ENCODE measurements at places on chromosomes 6 and 20.

DNA sequence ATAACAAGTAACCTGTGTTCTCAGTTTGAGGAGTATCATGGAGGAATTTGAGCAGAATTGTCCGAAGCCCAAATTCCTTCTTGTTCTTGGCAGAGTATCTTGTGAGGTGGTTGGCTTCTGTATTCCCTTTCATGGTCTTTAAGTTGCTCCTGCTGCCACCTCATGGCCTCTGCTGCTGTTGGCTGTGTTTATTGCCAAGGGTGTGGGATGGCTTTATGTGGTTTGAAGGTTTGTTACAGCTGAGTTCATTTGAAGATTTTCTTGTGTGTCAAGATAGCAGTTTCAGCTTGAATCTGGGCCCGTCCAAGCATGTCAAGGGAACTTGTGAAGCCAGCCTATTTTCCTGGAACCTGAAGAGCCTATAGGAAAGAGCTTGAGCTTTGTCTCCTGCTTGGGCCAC, 20.2 kb upstream of the TTK start:
- no peak for DNase-seq

DNA sequence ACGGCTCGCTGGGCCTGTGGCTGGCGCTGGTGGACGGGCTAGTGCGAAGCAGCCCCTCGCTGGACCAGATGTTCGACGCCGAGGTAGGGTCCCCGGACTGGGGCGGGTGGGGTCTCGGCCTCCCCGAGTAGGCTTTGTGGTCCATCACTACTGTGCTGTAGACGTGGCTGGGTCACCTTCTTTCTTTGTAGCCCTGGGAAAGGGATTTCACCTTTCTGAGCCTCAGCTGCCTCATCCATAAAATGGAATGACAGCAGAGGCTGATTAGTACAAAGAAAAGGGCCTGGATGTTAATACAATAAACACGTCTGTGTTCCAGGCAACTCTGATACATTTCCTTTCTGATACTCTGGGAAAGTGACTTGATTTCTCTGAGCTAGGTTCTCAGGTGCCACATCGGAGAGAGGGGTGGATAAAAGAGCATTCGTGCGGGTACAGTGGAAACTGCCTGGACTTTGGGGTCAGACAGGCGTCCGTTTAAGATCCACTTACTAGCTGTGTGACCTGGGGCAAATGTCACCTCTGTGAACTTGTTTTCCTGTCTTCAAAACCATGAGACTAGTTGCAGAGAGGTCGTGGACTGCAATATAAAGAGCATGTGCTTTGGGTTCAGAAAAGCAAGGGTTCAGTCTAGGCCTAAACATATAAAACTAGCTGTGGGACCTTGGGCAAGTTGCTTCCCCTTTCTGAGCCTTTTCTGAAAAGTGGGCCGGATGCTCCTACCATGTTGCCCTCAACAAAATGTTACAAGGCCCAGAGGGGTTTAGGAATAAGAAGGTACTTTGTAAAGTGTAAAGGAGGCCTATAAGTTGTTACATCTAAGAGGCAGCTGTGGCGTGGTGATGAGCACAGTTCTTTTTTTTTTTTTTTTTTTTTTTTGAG, 896 bp downstream of the SYS1 start:
- no peak for DNase-seq

DNA sequence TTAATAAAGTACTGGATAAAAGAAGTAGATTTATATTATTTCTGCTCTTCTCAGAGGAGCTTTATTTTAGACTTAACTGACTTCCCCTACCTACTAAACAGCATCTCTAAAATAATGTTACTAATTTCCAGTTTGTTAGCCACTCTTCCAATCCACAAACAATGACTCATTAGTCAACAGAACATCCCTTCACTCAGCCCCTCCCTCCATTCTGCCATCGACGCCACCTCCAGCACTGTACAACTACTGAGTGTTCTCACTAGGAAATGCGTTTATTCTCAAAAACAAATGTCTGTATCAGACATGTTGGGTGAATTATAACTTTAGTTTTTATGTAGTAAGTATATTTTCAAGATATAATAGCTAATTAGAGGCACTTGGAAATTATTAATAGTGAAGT, 427.0 kb downstream of the EYS start:
- DNase-seq: no peak

DNA sequence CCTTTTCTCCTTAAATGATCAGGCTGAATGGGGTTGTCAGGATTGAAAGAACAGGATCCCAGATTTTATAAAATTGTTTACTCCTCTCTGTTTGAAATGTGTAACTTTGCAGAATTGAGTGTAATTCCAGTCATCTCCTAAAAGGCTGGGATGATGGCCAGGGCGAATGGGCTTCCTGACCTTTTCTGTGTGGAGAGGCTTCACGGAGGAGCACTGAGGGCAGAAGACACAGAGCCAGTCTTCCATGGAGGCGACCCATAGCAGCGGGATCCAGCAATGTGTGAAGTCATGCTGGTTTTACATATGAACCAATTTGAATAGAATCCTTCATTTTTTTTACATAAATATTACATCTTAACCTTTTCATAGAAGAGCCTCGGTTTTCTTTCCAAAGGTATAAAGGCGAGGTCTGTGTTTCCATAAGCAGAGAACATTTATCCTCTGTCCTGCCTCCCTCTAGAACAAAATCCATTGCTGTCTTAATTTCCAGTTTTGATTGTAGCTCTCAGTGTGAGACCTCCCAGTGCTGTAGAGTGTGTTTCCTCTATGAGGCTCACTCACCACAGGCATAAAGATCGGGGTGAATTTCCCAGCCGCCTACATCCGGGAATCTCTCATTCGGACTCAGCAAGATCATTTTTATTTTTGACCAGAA, 369.7 kb upstream of the FLRT3 start:
- DNase-seq: no peak

- DNase-seq: no peak
Observed at GRCh38 chr20:35225319-35226125, 968 bp upstream of the MMP24 start.

GRCh38 chr6:106608080-106608668, 21.1 kb downstream of the RTN4IP1 start:
- no peak for DNase-seq

DNA sequence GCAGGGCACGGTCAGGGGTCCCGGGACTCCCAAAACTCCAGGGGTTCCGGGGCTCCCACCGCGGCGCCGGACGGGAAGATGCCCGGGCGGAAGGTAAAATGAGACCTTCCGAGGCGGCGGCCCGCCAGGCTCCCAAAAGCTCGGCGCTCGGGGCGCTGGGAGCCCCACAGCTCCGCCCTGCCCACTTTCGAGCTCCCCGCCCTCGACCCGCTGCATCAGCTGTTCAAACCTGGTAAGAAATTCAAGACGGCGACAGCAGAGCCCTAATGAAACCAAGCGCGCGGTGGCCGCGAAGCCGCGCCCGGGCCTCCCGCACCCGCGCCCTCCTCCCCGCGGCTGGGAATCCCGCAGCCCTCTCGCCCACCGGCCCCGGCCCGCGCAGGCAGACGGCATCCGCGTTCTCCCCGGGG, 369 bp downstream of the SLC4A11 start:
- no peak for DNase-seq

GRCh38 chr6:48916607-48917006, 546.4 kb downstream of the MMUT start:
- DNase-seq: no peak

- DNase-seq: no peak
Observed at GRCh38 chr20:32764005-32764960, 2.1 kb downstream of the DNMT3B start.

DNA sequence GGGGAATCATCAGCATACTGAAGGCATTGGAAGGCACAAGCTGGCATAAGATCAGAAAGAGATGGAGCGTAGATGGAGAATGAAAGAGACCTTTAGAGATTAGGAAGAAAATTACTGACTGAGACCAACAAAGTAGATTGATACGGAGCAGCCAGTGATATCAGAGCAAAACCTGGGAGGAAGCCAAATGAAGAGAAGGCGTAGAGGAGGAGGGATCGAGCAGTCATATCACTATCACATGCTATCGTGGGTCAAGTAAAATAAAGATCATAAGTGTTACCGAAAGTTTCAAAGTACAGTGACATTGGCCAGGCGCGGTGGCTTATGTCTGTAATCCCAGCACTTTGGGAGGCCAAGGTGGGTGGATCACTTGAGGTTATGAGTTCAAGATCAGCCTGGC, 53.6 kb upstream of the FANCE start:
- no peak for DNase-seq

DNA sequence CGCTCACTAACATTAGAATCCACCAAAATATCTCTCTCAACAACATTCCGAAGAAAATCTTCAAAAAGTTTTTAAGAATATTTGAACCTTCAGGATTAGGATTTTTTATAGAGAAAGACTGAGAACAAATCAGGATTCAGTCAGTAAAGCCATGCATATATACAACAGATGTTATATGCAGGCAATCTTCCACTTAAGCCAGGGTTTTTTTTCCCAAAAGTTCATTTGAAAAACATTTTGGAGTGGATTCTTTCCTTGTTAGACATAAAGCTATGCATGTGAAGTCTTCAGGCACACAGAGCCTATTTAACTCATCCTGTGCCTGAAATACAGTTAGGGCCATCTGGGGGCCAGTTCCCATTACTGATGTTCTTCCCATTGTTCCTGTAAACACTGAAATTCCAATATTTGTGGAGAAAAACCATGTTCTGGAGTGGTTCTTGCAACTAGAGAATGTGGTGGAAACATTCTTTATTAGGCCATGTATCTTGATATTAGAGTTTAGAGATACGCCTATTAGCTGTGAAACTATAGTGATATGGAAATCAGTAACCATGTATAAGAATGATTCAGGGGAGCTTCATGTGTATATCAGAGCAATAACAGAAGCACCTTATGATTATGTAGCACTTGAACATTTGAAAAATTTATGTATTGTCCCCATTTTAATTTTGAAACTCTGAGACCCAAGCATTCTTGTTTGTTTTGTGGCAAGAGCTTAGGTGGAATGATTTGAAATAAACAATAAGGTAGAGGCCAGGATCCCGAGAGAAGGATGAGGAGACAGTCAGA, 61.7 kb downstream of the PLEKHG1 start:
- no peak for DNase-seq

DNA sequence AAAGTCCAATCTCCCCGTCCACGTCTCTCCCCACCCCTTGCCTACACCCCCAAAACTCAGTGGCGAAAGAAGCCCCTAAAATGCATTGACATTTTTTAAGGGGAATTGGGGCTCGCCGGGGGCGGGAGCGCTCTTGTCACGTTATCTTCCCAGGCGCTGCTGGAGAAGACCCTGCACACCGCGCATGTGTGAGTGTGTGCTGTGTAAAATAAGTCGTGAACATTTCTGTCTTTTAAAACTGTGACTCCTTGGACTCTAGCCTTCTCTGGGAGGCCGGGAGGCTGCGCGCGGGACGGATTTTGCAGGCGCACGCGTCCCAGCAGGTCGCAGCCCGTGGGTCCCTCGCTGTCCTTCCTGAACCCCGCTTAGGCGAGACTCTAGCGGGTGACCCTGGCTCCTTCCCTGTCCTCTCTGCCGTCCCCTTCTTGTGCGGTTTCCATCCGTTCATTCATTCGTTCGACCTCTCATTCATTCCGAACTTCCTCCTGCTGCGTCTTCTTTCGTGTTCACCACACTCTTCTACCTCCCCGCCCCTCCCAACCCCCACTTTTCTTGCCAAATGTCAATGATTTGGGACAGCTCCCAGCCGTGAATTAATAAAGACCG, 2.2 kb downstream of the NRN1 start:
- DNase-seq: no peak

DNA sequence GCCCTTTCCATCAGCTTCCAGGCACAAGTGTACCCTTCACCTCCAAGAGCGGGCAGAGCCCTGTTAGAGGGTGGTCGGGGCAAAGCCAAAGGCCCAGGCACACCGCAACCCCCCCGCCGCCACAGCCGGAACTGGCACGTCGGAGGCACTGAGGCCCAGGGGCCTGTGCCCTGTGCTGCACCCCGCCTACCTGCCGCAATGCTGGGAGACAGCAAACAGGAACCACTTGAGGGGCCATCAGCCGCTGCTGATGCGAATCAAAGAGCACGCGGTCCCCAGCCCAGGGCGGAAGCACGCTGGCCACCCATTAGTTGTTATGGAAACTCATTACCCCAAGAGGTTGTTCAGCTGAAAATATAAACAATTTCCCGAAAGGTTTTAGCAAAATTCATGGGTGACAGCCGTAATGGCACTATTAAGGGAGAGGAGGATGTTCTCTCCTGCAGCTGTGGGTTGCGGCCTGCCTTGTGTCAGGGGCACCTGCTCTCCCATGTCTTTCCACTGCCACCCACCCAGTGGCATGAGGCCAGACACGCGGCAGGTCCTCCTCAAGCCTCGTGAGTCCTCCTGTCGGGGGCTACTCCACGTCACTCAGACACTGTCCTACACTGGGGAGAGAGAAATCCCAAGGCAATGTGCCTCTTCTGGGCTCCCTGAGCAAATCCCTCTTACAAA, 65.3 kb downstream of the EDN3 start:
- DNase-seq: no peak

- no peak for DNase-seq
Observed at GRCh38 chr20:12074111-12074655, 156.5 kb downstream of the BTBD3 start.

- DNase-seq: no peak
Observed at GRCh38 chr6:166612471-166612881, 14.6 kb downstream of the RPS6KA2 start.

- DNase-seq: no peak
Observed at GRCh38 chr6:10736731-10737130, 10.9 kb upstream of the TMEM14B start.

- no peak for DNase-seq
Observed at GRCh38 chr20:63696306-63696627, 185 bp upstream of the TNFRSF6B start.

GRCh38 chr6:154805288-154805911, 72.2 kb downstream of the SCAF8 start:
- no peak for DNase-seq

- DNase-seq: no peak
Observed at GRCh38 chr20:23582293-23582692, 14.0 kb upstream of the CST9L start.

- no peak for DNase-seq
Observed at GRCh38 chr20:50418890-50419642, 91.1 kb upstream of the PTPN1 start.

GRCh38 chr6:49913636-49914375, 47.5 kb upstream of the CRISP1 start:
- DNase-seq: no peak

GRCh38 chr6:53066077-53066417, 843 bp downstream of the FBXO9 start:
- DNase-seq: no peak

DNA sequence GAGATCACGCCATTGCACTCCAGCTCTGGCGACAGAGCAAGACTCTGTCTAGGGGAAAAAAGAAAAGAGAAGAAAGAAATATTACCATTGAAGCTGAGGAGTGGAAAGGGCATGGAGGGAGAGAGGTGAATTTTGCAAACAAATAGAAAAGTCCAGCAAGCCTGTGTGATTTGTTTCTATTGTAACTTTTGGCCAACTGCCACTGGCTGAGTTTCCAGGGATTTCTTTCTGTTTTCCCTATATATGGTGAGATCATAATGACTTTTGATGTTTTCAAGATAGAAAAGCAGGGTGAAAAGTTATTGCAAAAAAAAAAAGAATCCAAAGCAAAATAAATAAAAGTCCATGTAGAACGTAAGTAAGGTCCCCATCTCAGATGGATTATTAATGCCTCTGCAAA, 184.2 kb upstream of the RALGAPA2 start:
- DNase-seq: no peak
